Substantia nigra (tissue), 51 donors: ENCODE measurements at places on chromosomes 16 and 17.

GRCh38 chr16:4924593-4925292 lies 12.2 kb downstream of the PPL start:
- no peak for DNase-seq

DNA sequence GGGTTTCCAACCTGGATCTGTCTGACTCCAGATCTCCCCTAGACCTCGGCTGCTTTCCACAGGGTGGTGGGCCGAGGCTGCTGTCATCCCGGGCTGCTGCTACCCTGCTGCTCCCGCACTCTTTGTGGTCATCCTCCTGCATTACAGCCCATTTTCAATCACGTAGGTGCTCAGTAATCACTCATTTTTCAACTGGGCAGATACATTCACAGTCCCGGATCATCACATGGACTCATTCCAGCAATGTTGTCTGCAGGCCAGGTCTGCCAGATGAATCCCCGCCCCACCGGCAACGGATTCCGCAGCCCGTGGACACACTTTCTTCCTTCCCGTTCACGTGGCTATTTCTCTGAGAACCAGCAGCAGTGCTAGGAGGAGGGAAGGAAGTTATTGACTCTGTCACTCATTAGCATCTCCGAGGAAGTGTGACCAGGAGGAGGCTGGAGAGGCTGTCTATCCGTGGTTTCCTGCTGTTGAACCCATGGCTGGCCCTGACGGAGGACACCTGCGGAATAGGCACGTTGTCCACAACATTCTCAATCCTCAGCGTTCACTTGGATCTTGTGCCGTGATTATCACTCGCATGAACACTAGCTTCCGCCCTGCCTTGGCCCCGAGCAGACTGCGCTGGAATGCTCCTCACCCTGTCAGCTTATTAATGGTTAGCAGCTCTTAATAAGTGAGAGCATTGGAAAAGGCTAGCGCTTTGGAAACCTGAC lies 14.7 kb upstream of the ZCCHC14 start:
- DNase-seq, result no peak

DNA sequence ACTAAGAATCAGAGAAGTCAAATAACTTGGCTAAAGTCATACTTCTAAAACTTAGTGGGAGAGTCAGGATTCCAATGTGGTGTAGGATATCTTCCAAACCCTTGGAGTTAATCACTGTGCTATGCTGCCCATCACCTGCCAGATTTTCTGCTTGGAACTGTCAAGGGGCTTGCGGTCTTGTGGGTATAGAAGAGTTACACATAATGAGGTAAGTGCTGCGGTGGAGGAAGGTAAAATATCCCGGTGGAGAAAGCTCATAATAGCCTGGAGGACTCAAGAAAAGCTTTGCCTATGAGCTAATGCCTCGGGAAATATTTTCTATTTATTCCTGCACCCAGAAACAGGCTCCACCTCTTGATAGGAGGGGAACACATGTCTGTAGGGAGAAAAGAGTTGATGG lies 195.6 kb downstream of the UTP18 start:
- DNase-seq, result no peak

DNA sequence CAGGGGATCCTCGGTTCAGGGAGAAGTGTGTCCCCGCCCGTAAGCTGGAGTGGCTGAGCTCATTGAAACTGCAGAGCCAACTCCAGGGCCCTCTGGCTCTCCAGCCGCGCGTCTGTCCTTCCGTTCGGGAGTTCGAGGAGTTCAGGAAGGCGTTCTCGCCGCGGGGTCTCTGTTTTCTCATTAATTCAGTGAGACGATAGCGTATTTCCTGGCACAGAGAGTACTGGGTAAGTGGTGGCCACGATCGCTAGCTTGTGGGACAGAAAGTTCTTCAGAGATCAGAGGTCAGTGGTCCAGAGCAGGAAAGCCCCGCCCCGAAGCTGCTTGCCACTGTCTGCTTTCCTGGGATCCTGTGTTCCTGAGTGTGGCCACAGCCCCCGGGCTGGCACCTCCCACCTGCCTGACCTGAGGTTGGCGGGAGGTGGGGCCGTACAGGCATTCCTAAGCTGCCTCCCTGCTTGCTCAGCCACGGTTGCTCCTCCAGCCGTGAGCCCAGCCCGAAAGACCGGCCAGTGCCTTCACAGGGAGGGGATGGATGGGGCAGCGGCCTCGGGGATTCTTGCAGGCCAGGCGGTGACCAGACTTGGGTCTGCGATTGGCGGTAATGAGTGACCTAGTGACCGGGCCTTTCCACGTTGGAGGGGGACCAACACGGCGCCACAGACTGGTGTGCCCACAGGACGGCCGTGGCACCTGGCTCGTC lies 8.9 kb downstream of the BAIAP2 start:
- no peak for DNase-seq

DNA sequence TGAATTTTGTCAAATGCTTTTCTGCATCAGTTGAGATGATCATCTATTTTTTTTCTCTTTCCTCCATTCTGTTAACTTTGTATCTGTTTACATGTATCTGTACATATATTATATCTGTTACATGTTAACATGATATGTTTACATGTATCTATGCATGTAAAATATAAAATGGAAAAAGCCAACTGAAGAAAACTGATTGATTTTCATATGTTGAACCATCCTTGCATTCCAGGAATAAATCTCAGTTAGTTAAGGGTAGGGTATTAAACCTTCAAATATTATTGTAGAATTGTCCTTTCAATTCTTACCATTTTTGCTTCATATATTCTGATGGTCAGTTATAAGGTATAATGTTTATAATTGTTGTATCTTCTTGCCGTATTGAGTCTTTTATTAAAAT lies 336.1 kb downstream of the ZFHX3 start:
- DNase-seq, result no peak
